ENCODE measurements at places on chromosomes 11 and 22. TPM values are rescaled to one million over a fixed set of nuclear protein-coding genes. Genes with fewer than 3 reads are reported as not detected.
A peak's percentile ranks its signal among the peaks of the same experiment; 100 is the strongest.

Gene PANX3
- total RNA-seq = not detected

Gene OR52N2
- total RNA-seq = 0.33 TPM

Gene SERPIND1
- not detected for total RNA-seq

Gene PGR
- total RNA-seq = 0.35 TPM

- DNase-seq = no peak
Measured at GRCh38 chr11:58451585-58451984, 9.5 kb upstream of the OR5B12 start.

DNA sequence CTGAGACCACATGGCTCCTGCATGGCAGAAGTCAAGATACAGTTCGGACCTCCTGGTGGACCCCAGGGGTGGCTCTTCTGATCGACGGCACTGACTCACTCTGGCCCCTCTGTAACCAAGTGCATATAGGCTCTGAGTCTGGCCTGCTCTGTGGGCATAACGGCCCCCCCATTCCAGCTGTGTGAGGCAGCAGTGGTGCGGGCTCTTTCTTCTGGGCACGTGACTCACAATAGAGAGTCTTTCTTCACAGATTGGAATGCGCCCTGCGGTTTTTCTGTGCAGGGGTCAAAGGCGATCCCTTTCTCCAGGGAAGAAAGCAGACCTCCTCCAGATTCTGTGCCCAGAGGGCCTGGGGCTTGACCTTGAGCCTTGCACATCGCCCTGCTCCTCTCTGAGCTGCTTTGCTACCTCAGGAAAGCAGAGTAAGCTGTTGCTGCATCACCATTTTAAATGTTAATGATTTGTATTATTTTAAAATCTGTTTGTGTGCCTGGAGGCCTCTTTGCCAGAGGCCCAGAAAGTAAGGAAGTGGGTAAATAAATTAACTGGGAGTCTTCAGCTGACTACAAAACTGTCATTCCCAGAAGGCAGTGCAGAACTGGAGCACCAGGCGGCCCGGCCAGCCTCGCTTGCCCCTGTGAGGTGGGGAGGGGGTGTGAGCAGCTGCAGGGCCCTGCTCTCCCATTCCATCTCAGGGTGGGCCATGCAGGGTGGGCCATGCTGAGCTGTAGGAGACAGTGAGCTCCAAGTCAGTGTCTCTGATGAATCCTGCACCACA is 199.0 kb downstream of the GRIK4 start:
- DNase-seq = peak; percentile 56

Gene NOL12
- total RNA-seq = 28.3 TPM

- peak; percentile 100 for DNase-seq
Measured at GRCh38 chr11:119481021-119481666, 58.2 kb upstream of the THY1 start.

Gene TNNI2
- total RNA-seq = not detected

Gene KCNK4
- not detected for total RNA-seq

Gene OR5M3
- not detected for total RNA-seq

GRCh38 chr11:126891556-126892217 is 108.9 kb downstream of the KIRREL3 start:
- no peak for DNase-seq

Gene GRK2
- 47.3 TPM for total RNA-seq
